Dermis blood vessel endothelial cell (primary cell): ENCODE measurements at places on chromosomes 1 and 21. TPM values are rescaled to one million over a fixed set of nuclear protein-coding genes. Genes with fewer than 3 reads are reported as not detected.

- DNase-seq: peak; percentile 87
These were observed 40.2 kb downstream of the HSPG2 start for GRCh38 chr1:21896652-21897532.

DNASE2B gene
- total RNA-seq: not detected in 2 replicates

DNA sequence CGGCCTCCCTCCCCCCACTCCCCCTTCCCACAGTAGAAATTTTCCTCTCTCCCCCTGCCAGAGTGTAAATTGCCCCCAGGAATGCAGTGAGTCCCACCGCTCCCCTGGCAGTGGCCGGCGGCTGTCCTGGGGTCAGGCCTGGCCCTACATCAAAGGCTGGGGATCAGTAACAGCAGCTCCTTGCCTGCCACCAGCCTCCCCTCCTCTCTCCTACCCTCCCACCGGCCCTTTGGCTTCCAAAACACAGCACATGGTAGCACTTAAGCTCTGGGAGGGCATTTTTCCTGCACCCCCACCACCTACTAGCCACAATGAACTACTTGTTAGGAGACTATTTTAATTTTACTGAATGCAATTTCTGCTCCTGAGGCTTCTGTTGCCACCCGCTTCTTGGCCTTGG lies 9.0 kb upstream of the COL8A2 start:
- DNase-seq: no peak

CAPZA1 gene
- total RNA-seq: 219 and 332 TPM in 2 replicates

DNA sequence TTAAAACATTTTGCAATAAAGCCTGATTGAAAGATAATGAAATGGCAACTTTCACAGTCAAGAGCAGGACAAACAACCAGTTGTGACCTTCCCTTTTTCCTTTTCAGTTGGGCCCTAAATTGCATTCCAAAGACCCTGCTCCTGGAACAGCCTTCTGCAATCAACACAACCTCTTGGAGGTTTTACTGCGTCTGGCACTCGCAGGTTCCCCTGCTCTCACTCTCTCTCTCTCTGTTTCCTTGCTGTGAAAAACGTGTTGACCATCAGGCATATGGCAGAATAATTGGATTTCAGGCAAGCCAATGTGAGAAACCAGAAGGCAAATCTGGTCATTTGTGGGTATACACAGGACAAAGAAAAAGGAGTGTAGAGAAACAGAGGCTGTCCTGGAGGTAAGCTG lies 23.2 kb downstream of the SLC44A5 start:
- DNase-seq: no peak

DNA sequence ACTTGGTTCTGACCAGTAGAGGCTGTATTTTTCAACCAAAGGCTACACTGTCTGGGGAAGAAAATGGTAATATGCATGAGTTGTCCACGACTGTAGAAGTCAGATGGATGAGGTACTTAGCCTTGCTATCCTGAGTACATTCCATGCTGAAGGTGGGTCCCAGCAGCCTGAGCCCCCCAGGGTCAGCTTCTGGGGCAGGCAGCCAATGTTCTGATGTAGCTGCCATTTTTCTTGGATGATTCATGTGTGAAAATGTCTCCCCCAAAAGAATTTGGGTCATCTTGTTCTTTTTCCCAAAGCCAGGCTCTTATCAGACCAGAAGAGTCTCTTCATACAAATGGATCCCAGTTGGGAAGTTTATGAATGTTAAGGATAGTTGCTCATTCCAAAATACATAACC lies 172.2 kb upstream of the UBE2U start:
- no peak for DNase-seq

DNA sequence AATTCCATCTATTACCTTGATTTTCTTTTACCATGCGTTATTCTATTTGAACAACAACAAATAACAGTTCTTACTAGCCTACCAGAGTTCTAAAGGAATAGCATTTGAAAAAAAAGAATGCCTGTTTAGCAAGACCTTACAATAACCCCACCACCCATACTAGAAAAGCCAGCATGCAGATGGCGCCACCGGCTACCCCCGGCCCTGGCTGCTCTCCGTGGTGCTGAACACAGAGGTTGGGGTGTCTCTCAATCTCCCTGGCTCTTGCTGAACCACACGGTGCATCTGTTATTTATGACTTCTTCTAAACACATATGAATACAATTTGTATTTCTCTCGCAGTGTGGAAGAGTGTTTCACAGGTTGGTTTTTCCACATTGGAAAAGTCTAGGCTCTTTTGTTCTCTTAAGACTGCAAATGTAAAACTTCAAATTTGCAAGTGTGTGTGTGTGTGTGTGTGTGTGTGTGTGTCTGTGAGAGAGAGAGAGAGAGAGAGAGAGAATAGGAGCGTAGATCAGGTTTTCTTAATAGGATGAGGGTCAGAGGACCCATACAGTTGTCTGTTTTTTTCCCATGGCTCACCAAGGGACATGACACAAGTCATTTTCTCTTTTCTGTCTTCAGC lies 13.6 kb downstream of the GRIK3 start:
- DNase-seq: peak; percentile 30

TNFRSF18 gene
- total RNA-seq: 1.0 TPM in 1 of 2 replicates, not detected in the other

DNA sequence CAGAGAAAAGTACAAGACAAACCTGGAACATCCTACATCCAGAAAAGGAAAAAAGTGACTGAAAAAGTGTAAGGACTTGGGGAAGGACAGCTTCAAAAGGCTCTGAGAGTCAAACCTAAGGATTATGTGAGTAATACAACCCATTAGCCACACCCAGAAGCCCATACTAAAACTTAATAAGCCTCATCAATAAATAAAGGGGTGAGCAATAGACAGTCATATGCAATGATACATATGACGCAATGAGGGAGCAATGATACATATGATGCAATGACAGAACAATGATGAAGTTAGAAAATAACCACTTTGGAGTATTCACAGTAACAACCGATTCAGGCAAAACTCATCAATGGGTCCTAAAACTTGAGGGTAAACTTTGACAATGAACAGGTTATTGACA lies 50.1 kb downstream of the BRWD1 start:
- DNase-seq: no peak

DNA sequence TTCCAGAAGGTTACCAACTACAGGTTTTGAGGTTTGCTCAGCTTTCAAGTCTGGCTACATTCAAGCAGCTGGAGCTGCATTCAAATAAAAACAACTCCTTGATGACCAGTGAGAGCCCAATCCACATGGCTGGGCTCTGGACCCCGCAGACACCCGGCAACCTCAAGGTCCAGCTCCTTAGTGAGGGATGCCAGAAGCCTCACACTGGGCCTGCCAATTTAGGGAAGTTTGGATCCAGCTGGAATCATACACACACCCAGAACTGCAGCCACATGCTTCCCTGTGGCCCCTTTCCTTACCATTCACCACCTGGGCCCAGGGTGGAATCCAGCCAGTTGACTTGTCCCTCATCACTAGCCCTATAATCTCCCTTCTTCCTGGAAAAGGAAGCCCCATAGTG lies 123.7 kb downstream of the UBE2U start:
- no peak for DNase-seq

DNA sequence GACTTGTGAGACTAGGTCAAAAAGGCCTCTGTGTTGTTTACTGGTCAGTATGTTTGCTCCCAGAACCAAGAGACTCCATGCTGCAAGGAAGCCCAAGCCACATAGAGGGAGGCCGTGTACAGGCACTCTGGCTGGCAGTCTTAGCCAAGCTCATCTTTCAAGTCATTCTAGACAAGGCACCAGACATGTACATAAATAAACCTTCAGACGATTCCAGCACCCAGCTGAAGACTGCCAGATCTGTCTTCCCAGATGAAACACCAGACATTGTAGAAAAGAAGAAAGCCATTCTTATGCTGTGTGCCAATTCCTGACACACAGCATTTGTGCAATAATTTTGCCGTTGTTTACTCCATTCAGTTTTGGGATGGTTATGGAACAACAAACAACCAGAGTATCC lies 595.5 kb downstream of the KIF26B start:
- DNase-seq: no peak

- DNase-seq: no peak
These were observed 304.3 kb upstream of the ESRRG start for GRCh38 chr1:217027403-217028080.

- peak; percentile 78 for DNase-seq
These were observed at the start of gene KIAA0040 for GRCh38 chr1:175192630-175193526. TSS of gene KIAA0040 (minus strand) at chr1:175192776. CDS start at chr1:175161013, 31,763 bp downstream.

NBPF20 gene
- total RNA-seq: 3.2 and 5.6 TPM in 2 replicates

SRGAP2B gene
- total RNA-seq: 130 and 142 TPM in 2 replicates

ETS2 gene
- total RNA-seq: 26.2 and 30.1 TPM in 2 replicates

PHGDH gene
- total RNA-seq: 1.4 and 6.8 TPM in 2 replicates

- DNase-seq: no peak
These were observed 15.4 kb downstream of the MPZL1 start for GRCh38 chr1:167737169-167737568.

DNA sequence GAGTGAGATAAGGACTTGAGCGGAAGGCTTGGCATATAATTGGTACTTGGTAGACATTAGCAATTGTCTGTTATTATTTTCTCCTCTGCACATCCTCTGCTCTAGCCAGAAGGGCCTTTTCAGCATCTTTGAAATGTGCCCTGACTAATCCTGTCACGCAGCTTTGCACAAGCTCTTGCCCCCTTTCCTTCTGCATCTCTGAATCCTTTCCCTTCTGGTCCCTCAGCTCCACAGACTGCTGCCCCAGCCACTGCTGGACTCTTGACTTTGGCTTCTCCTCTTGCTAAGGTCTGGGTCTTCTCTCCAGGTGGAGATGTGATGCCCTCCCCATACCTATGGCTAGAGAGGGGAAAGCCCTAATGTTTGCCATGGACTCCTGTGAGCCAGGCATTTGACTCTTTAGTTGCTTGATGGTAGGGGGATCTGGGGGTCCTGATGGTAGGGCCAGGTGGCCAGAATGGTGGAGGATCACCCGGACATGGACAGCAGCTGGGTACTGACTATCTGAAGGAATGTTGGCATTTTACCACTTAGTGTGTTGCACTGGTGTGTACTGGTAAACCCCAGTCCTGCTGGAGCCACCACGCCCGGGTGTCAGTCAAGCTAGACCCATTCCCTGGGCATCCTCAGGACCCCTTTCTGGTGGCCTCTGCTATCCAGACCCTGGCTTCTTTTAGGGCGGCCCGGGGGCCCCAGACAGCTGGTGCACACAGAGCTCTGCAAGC lies 4.4 kb downstream of the HPCA start:
- DNase-seq: no peak
